Mesenchymal stem cell (in vitro differentiated cells and primary cell): ENCODE measurements at places on chromosomes 2 and 18.

GRCh38 chr2:16076911-16077310 is 136.6 kb downstream of the MYCN start:
- DNase-seq, result no peak

GRCh38 chr2:39607538-39608262 is 58.0 kb upstream of the TMEM178A start:
- DNase-seq, result no peak

GRCh38 chr18:76503649-76504386 is 8.8 kb upstream of the ZNF516 start:
- no peak for DNase-seq

DNA sequence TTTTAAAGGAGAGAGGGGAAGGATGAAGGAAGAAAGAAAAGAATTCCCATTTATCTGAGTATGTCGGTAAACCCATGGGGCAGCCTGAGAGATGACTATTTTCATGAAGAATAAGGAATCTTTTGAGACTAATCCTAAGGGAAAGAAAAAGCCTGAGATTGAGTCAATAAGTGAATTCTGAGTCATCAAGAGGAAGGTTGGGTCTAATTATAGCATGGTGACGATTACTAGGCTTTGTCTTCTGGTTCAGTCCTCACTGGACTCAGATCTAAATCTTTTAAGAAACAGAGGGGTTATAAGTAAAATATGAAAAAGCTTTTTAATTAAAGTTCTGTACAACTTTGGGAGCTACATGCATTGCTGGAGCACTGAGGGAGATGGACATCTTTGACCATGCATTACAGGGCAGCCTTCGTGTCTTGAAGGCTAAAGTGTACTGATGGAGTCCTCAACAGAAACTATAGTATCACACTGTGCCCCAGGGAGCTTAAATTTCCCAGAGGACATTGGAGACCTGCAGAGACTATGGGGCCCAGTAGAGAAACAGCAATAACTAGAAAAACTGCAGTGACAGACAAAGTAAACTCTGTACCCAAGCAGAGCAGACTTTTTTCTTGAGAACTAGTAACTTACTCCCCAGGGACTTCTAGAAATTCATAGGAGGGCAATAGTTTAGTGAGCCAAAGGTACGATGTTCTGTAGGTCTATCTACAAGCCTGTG is 260.9 kb downstream of the RAD51AP2 start:
- peak; percentile 43 for DNase-seq

DNA sequence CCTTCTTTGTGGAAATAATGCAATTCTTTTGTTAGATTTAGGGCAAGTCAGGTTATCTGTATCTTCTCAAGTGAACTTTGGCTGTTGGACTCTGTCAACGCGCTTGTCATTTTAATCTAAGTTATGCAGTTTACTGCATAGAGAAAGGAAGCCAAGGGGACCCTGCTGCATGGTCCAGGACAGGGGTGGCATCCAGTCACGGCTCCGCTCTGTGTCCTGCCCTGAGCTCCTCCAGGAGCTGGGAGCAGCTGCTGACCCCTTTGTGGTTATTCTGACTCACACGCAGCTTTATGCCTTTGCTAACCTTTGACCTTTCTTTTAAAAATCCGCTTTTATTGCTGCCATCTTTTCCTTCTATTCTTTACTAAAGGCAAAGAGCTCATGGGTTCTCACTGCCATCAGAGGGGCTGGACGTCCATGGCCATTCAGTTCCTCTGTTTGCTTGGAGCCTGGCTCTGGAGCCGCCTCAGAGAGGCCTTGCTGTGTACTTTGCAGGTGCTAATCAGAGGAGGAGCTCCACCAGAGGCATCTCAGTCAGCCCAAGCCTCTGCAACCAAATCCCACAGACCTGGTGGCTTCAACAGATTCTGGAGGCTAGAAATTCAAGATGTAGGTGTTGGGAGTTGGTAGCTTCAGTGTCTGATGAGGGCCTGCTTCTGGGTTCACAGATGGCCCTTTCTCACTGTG is 39.3 kb downstream of the SNTG2 start:
- no peak for DNase-seq

- no peak for DNase-seq
These were observed 210.5 kb upstream of the HDAC4 start for GRCh38 chr2:239611222-239611795.

DNA sequence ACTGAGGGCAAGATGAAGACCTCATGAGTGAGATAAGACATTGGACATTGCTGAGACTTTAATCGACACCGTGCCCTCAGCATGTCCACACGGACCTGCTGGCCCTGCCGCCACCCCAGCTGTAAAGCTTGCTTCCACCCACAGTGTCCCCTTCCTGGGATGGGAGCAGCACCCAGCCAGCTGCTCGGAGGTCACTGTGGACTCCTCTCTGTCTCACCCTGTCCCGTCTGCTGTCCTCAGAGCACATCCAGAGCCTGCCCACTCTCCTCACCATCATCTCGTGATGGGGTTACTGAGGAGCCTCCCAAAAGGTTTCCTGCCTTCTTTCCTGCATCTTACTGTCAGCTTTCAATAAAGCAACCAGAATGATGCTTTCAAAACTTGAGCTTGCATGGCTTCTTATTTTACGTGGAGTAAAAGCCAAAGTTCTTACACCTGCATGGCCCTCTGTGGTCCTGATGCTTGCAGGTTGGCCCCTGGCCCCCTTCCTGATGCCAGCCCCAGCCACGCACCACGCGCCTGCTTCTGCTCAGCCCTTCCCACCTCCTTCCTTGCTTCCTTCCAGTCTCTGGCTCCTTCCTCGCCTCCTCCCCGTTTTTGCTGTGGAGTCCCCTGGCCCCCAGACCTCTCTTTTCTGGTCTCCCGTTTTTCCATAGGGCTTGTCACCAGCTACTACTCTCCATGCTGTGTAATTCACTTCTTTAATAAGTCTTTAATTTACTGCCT is 67.0 kb downstream of the DGKD start:
- DNase-seq, result no peak
